ENCODE measurements at places on chromosomes 12 and 14.

GRCh38 chr12:124967016-124967739 lies 21.8 kb downstream of the DHX37 start:
- DNase-seq = no peak

- DNase-seq = no peak
Observed at GRCh38 chr12:10101042-10101579, 2.3 kb upstream of the CLEC1A start.

- no peak for DNase-seq
Observed at GRCh38 chr14:69792887-69793421, 4.1 kb downstream of the SLC10A1 start.

GRCh38 chr12:32820376-32820931 lies 64.8 kb upstream of the YARS2 start:
- no peak for DNase-seq

- DNase-seq = peak; percentile 28
Observed at GRCh38 chr14:90049390-90049789, 12.4 kb upstream of the KCNK13 start.

GRCh38 chr12:10554756-10555481 lies 49.2 kb downstream of the EIF2S3B start:
- DNase-seq = no peak

DNA sequence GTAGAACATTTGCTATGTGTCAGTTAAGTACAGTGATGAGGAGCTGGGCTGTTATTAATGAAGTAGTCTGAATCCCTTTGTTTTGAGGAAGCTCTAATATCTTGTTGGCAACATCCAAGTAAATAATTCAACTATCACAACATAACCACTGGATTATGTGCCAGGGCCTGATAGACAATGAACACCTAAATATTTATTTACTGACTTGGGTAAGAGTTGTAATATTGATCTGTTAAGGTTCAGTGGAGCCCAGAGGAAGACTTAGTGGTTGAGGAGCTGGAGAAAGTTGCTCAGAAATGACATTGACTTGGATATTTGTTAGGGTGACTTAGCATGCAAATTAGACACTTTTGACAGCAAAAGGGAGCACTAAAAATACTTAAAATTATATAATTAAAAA lies 26.8 kb downstream of the DERA start:
- DNase-seq = no peak

GRCh38 chr12:55703288-55703687 lies 4.4 kb downstream of the ITGA7 start:
- peak; percentile 99 for DNase-seq
